Urinary bladder (tissue), 4 donors: ENCODE measurements at places on chromosomes 2 and 18. TPM values are rescaled to one million over a fixed set of nuclear protein-coding genes. Genes with fewer than 3 reads are reported as not detected.

Gene ASB3
- 51.2 TPM for total RNA-seq

DNA sequence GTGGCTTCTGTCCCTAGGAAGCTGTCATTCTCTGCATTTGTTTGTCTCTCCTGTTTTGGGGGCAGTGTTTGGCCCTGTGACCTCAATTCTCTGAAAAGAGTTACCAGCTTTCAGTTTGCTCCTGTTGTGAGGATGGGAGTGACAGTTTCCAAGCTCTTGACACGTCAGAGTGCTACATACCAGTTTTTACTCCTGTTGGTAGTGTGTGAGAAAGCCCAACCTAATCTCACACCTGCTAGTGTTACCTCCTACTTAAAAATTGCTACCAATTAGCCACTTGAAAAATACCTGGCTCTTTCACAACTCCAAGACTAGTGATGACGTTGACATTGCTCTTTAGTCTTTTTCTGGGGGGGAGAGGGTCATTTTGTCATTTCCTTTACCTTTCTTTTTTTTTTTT is 14.1 kb downstream of the SKA1 start:
- DNase-seq: no peak

DNA sequence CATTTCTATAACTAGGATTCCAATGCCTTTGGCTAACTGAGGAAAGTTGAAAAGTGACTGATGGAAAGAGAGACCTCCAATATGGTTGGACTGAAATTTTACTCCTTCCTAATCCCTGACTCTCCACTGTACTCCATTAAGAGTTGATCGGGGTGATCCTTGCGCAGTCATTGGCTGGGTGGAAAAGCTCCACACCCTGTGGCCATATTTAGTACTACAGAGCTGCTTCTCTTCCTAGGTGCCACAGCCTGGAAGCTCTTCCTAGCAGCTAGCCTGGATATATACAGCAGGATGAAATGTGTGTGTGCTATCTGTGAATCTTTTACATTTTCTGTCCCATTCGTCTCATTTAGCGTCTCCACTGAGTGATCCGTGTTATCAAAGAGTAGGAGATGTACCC is 71.2 kb downstream of the MEP1B start:
- DNase-seq: no peak

Gene OBSL1
- 43.5 TPM for total RNA-seq

DNA sequence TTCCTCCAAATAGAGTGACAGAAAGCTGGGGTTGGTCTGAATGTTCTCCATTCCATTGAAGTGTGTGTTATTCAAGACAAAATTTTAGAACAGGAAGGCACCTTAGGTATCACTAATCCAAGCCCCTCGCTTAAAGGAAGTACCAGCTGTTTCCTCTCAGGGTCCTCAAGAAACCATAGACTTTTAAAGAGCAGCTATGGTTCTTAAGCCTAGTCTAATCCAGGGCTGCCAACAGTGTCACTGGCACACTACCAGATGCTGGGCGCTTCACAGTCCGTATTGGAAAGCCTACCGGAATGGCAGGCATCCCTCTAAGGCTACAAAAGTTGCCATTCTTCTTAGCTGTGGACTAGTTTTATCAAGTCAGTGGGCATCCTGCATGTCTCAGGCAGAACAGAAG is 1.9 kb downstream of the NEMP2 start:
- DNase-seq: no peak

GRCh38 chr2:7061921-7062320 is 144.7 kb downstream of the RNF144A start:
- DNase-seq: no peak

DNA sequence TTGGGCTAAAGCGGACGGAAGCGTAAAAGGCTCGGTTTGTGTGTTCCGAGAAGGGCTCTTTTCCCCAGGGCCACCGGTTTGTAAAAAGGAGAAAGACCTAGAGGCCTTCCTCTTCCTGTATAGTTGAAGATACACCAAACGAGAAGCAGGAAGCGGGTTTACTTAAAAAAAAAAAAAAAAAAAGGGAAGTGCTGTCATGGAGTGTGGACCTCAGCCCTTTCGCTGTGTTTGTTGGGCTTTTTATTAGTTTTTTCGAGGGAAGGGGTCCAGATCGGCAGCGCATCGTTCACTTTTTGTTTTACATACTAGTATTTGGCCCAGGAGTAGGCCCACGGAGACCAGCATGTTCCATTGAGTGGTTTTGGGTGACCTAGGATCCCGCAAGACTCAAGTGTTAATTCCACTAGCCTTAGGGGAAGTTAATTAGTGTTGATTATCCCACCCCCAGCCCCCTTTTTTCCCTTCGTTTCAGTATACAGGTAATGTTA is 676 bp downstream of the ACTR2 start:
- peak; percentile 31 for DNase-seq

GRCh38 chr2:197626965-197627625 is 48.3 kb downstream of the RFTN2 start:
- DNase-seq: no peak

Gene PLCD4
- total RNA-seq: 6.7 TPM

DNA sequence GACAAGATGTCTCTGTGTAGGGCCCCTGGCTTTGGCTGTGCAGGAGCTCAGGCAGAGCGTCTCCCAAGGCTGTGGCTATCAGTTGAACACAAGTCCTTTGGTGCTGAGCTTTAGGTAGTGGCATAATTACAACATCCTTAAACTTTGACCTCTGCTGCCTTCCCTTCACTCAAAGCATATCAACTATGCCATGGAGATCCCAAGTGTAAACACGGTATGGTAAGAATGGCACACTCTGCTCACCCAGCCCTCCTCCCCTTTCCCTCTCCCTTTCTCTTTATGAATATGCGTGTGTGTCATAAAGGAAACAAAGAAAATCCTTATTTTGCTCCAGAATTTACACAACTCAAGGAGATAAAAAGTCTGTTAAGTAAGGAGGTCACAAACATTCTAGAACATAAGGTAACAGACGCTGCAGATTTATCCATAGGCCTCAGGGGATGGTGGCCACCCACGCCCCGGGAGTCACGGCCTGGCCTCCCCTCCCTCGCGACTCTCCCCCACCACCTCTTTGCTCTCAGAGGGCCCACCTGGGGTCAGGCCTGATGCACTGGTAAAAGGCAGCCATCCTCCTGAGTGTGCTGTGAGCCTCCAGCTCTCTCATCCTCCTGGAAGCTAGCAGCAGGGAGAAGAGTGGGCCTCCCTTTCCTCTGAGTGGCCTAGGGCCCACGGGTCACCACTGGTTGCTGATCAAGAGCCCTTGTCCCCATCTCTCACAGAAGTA is 67.3 kb downstream of the CRACDL start:
- no peak for DNase-seq

DNA sequence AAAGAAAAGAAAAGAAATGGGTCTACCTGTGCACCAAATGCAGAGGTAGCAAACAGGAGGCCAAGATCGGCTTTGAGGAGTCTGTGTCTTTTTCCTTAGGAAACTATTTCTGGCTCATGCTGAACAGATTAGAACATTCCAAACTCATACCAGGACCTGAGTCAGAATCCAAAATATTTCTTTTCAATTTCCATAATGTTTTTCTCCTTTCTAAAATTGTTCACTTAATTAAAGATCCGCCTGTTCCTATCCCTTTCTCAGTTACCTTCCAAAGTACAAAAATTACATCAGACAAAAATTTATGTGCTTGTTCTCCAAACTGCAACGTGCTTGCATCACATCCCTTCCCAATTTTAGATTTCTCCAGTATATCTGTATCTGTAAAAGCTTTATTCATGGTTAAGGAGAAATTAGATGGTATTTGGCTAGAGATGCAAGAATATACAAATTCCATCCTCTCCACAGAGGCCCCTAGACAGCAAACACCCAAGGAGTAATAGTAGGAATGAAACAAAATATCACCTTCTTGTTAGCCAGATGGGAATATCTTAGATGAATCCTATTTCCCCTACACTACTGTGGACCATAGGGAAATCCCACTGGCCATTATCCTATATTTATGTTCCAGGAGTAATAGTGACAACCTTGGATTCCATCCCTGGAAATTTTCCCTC is 130.6 kb downstream of the LNPK start:
- DNase-seq: no peak

- DNase-seq: no peak
Observed at GRCh38 chr18:24878289-24878688, 417.9 kb downstream of the HRH4 start.

DNA sequence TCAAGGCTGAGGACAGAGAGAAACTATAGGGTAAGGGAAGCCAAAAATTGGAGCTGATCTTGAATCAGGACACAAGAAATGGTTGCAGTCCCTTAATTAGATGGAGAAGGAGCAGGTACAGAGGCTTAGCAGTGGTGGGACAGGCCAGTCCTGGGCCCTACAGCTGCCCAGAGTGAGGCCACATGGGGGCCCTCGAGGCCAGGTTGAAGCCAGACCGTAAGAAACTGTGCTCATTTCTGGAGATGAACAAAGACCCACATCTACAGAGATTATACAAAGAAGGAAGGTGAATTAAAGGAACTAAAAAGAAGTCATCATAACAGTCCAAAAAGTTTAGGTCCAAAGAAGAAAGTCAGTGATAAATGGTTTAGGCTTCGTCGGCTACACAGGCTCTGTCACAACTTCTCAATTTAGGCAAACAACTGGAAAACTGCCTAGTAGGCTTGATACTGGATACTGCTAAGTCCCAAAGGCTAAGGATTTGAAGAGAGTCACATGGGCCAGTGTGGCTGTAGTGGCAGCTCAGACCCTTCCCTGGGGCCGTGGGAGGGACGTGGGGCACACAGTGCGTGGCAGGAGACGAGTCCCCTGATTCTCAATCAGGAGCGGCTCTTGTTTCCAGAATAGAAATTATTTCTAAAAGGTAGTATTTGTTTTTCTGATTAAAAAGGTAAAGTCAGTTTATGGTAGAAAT is 50.4 kb upstream of the CNGA3 start:
- DNase-seq: no peak

DNA sequence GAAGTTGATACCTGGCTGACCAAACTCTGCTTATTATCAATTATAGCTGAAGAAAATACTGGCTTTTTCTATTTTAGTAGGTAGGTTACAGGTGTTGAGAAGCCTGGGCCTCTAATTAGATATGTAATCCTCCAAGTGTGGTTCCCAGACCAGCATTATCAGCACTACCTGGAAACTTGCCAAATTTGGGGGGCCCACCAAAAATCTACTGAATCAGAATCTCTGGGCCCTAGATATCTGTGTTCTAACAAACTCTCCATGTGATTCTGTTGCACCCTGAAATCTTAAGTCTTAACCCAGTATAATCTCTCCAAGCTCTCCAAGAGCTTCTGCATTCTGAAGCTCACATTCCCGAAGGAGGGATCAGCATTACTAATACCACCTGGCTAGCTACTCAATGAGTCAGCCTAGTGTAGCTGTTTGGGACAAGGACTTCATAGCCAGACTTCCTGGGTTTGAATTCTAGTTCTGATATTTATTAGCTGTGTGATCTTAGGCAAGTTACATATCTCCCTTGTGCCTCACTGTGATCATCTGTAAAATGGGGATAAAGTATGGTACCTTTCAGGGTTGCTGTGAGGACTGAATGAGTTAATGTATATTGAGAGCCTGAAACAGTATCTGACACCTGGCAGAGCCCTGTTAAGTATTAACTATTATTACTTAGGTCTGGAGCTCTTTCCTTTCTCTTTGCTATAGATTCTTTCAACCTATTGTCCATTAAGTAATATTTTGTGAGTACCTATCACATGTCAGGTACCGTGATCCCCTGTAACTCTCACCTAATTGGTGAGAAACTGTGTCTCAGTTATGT is 94.1 kb upstream of the CD302 start:
- DNase-seq: no peak

DNA sequence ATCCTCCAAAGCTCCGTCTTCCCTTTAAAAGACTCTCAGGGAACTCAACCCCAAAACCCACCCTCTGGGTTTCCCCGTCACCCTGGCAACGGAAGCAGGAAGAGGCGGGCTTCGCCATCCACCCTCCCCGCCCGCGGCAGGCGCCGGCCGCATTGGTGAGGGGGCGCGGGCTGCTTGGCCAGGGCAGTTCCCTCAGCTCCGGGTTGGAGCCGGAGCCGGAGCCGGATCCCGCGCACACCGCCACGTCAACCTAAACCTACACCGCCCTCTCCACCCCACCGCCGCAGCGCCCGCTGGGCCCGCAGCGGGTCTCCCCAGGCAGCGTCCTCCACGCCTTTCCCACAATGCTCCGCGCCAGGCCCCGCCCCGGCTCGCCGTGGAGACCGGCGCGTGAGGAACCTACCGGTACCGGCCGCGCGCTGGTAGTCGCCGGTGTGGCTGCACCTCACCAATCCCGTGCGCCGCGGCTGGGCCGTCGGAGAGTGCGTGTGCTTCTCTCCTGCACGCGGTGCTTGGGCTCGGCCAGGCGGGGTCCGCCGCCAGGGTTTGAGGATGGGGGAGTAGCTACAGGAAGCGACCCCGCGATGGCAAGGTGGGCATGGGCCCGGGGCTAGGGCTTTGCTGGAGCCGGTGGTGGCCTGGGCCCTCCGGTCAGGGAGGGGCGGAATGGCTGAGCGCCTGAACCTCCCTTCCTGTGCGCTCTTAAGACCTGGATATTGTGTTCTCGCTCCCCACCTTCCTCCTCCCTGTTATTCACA is at the start of gene DNAJC10:
DNAJC10 (plus strand) TSS at position 366 of the 758 bp plus-strand sequence. CDS start 1,830 bp downstream, outside the sequence.
- peak; percentile 71 for DNase-seq

Gene SERPINB13
- total RNA-seq: 1.7 TPM

DNA sequence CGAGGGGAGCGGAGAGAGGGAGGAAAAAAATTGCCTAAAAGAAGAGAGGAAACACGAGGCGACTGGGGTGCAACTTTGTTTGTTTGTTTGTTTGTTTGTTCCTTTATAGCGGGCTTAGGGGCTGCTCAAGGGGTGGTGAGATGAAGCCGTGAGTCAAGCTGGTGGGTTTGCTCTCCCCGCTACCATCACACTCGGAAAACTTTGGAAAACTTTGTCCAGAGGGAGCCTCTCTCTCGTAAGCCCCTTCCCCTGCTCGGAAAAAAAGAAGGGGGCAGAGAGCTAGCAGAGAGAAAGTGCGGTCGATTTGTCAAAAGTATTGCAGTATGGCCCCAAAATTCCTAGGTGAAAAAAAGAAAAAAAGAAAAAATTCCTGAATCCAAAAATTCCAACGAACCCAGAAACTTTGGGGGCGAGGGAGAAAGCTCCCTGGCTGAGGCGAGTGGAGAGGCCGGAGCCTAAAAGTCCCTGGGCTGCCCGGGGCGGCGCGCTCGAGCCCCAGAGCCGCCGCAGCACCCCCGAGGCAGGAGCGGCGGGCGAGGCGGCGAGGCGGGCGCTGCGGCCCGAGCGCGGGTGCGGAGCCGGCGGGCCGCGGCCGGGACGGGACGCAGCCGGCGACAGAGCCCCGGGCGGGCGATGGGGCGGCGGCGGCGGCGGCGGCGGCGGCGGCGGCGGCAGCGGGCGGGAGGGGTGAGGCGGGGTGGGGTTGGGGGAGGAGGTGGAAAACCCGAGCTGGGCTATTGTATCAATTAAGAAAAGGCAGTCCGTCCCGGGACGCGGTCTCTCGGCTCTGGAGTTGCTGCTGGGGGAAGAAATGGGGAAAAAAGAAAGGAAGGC is 558 bp upstream of the CYP26B1 start:
- no peak for DNase-seq

Gene ELOA2
- not detected for total RNA-seq

GRCh38 chr2:234437642-234438304 is 59.1 kb downstream of the ARL4C start:
- no peak for DNase-seq

GRCh38 chr2:121884078-121884477 is 128.6 kb downstream of the TSN start:
- DNase-seq: no peak

- no peak for DNase-seq
Observed at GRCh38 chr2:109384308-109385271, 229.2 kb downstream of the SEPTIN10 start.
